Fibroblast of skin of left quadriceps (primary cell): ENCODE measurements at places on chromosomes 1 and 21.

GRCh38 chr1:112925015-112925414 is 31.0 kb downstream of the SLC16A1 start:
- DNase-seq: no peak

- no peak for DNase-seq
These were observed 365.8 kb downstream of the RGS7 start for GRCh38 chr1:240991230-240991629.

GRCh38 chr1:156498432-156499193 is 2.0 kb downstream of the MEF2D start:
- DNase-seq: no peak

DNA sequence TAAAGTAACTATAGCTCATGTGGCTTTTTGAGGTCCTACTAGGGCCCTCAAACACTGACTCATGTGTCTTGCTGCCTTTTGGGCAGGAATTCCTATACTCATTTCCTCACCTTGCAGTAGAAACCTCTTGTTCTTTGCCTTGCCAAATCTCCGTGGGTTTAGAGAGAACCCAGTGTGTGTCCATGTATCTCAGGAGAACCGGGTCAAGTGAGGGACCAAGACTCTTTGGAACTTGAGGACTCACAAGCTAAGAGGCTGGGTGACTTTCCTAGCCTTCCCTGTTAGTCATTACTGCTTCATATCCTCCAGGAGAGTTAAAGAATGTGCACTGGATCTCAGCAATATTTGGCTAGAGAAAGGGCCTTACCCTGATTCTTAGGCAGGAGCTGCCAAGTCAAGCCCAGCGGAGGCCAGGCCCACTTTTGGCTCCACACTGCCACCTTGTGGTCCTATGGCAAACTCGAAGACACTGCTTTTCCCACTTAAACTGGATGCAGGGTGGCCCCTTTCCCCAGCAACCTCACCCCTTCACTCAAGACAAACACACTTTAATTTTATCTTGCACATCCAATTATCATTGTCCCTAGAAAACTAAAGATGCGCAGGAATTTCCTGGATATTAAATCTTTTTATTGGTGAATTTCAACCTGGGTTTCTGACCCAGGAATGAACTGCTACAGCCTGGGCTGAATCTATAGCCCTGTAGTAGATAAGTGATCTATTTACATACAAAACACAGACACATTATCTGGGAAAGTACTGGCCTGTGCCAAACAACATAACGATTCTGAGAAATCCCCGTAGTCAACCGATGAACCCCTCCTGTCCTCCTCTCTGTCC is 10.6 kb downstream of the AVPR1B start:
- DNase-seq: peak; percentile 60

DNA sequence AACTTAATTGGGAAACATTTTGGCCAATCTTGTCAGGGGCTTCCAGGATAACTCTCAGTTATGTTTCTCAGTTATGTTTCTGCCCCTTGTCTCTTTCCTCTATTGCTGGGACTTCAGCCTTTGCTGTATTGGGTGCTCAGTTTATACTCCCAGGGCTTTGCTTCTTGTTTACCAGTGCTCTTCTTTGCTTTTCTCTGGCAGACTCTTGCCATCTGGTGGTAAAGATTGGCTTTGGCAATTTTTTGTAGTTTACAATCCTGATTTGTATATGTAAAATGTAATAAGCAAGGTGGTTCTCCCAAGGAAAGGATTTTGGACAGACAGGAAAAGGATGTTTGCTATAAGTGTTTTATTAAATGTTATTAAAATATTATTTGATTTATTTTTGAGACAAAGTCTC is 37.9 kb downstream of the FABP3 start:
- DNase-seq: peak; percentile 20

DNA sequence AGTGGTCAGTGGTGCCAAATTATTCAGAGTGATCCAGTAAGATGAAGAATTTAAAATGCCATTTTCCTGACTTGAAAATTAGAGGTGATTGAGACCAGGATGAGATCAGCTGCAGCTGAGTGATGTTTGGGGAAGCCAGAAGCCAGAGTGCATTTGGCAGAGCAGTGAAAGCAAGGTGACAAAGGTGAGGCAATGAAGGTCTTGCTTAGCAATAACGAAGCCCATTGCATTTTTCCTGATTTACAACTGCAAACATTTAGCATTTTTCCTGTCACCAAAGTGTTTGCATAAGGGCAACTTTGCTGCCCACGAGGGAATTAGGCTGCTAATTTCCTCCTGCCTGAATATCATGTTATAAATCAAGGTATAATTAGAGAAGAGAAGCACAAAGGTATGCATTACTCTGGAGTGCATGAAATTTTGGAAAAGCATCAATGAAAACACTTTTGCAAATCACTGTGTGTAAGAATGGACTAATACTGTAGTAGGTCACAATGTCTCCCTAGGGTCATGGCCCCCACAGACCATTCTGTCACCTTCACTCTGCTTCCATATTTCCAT is 188.2 kb upstream of the LYPLAL1 start:
- DNase-seq: no peak

GRCh38 chr21:17858747-17859146 is 39.6 kb upstream of the C21orf91 start:
- DNase-seq: no peak

GRCh38 chr1:21034725-21035628 is 141.7 kb downstream of the EIF4G3 start:
- DNase-seq: no peak

- peak; percentile 65 for DNase-seq
These were observed 46.2 kb downstream of the DYRK1A start for GRCh38 chr21:37412603-37413360.

DNA sequence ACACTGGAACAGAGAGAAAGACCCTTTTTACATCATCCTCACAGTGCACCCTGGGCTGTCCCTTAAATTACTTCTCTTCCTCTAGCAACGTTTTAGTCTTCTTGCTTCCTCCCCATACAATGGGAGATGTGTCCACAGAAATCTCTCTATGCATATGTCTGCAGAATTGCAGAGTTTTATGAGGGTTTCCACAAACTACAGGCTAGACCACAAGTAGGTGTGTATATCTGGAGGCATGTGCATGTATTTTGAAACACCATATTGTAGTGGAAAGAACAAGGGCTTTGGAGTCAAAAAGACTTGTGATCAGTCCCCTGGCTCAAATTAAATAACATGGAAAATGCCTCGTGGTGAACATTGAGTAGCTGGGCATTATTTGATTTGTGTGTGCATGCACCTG is 121.3 kb upstream of the IPO9 start:
- no peak for DNase-seq

DNA sequence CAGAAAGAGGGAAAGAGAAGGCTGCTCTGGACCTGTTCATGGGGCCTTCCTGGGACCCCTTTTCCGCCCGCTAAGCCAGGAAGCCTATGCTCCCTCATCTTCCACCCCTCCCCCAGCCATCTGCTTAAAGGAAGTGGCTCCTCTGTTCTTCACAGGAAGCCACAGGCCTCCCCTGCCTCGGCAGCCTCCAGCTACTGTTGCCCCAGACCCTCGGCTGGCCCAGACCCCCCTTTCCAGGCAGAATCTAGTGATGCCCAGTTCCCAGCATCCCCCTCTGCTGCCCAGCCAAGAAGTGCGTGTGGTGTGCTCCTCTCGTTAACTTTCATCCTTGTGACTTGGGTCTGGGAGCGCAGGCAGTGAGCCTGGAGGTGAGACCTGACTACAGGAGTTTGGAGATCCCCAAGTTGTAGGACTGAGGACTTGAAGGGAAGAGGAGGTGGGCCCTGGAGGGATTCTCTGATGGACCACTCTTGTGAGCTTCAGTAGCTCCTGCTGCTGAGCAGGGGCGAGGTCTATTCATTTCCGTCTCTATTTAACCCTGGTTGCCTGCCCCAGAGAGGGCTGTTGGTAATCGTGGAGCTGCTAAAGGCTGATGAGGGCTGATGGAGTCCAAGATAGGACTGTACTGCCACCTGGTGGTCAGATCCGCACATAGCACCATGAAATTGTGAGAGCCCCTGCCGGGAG is 9.1 kb downstream of the IFI6 start:
- peak; percentile 72 for DNase-seq

DNA sequence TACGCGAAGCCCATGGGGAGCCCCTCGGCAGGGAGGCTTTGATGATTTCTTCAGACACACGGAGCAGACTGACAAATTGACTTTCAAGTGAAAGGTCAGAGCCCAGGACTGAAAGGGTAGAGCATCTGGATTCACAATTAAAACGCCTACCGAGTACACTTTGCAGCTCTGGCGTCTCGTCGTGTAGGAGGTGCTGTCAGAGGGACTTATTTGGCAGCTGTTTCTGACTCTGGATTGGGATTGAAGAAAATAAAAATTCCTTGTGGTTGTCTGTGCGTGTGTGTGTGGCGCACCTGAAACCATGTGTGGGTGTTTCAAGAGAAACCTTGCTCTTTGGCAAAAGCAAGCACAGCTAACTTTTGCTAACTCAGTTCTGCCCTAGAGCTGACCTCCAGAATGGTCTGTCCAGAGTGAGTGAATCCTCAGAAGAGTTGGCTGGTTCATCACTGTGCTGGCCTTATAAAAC is 348.7 kb downstream of the HLX start:
- no peak for DNase-seq

DNA sequence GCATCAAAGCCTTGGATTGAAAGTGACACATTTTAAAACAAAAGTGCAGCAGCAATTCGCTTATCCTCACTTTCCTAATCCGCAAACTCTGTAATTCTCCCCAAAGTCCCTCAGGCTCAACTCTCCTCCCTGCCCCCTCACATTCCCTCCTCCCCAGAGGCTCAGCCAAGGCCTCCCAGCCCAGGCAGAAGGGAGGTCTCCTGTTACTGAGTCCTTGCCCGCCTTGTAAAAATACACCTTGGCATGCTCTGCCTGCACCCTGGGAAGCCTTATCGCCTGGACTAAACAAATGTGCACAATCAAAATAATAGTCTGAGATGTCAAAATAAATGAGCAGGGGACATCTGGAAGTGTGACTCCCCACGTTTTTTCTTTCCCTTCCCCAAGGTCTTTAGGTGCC is 109.7 kb downstream of the PLXNA2 start:
- DNase-seq: no peak

DNA sequence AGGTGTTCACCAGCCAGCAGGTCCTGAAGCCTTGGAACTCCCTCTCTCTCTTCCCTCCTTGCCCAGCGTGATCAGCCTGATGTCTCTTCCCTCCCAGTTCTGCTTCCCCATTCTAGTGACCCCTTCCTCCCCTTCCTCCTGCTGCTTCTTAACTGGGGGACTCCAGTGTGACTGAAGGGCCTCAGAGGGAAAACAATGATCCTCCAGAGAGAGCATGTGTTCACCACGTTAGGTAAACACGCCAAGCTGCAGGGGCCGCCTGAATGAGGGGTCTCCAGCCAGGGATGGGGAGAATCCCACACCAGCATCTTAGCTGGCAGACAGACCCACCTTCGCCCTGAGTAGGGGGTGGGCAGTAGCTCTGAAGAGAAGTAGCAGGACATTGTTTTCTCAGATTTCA is 124.8 kb downstream of the TMEM53 start:
- DNase-seq: no peak

- no peak for DNase-seq
These were observed 69.3 kb downstream of the DENND1B start for GRCh38 chr1:197705941-197706340.

- DNase-seq: no peak
These were observed 119.5 kb upstream of the CSF3R start for GRCh38 chr1:36602184-36602583.

DNA sequence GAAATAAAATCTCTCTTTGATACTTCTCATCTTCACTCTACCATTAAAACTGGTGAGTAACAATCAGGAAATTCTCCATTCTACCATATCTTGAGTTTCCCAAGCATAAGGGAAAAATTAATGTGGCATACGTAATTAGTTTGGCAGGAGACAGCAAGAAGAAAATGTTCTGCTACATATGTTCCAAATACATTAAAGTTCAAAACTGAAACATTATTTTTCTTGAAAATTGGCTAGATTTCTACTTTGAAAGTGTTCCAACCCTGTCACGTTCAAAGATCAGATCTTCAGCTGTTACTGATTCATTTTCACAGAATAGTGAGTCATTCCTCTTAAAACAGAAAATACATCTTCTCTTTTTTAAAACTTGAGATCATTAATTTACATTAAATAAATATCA is 48.5 kb downstream of the PIGK start:
- peak; percentile 88 for DNase-seq

DNA sequence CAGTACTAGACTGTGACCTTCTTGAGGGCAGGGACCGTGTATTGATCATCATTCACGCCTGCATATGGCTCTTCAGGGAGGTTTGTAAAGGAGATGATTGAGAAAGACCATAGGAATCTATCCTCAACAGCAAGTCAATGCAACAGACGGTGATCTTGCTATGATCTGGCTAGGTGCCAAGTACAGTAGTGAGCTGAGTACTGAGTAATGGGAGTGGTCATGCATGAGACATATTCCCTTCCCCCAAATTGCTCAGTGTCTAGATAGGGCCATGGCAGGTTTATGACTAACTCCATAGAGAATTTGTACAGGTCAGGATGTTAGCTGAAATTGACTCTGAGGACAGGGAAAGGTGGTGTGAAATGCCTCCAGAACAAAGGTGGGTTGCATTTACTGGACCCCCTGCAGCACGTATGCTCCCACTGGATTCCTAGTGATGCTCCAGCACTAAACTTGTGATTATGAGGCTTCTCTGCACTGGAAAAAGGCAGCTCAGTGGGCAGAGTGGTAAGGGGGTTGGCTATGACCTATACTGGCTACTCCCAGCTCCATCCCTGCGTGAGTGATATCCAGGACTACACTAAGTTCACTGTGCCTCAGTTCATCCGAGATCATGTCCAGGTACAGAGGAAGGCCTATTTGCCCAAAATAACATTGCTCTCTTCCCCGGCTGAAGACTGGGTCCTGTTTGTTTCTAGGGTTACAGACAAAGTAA is 37.2 kb downstream of the KCNJ6 start:
- DNase-seq: peak; percentile 69

DNA sequence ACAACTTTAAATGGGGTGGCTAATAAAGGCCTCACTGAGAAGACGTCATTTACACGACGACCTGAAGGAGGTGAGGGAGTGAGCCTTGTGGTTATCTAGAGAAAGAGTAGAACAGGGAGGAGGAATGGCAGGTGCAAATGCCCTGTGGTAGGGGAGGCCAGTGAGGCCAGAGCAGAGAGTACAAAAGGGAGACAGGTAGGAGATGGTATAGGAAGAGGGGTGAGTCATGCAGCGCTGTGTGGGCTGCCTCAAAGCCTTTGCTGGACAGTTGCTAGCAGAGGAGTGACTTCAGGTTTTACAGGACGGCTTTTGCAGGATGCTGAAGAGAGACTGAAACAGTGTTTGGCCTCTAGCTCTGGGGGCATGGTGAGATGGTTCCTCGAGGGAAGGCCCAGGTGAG is 116.0 kb downstream of the IER5 start:
- no peak for DNase-seq

- DNase-seq: no peak
These were observed 46.7 kb downstream of the KIFAP3 start for GRCh38 chr1:170027760-170028159.

- no peak for DNase-seq
These were observed 16.7 kb downstream of the SPATA21 start for GRCh38 chr1:16420424-16421118.

DNA sequence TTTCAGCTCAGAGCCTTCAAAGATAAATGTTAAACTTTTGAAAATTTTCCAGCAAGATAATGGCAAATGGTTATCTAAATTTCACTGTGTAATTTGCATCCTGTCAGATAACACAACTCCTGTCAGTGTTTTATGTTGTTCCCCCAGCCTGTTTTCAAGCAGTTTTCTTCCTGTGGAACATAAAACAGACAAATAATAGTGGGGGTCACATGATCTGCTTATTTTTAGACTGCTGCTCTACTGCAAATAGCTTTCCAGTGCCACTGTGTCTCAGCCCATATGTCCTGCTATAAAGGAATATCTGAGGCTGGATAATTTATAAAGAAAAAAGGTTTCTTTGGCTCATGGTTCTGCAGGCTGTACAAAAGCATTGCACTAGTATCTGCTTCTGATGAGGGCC is 32.2 kb downstream of the FMO3 start:
- DNase-seq: no peak
